Natural killer cell (primary cell): ENCODE measurements at places on chromosomes 1 and 21.

DNA sequence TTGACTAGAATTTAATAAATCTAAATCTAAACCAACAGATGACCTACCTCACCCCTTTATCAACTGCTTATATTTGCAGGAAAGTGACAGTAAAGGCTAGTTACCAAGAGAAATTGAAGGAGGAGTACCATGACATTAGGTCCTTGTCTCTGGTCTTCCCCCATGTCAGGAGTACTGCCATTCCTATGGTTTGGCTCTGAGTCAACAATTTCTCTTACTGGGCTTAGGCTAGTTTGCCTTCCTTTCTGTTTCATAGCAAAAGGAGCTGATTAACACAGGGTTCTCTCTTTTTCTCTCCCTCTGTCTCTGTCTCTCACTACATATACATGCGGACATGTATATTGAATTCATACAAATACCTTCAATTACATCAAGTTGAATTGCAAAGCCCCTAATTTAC lies 579.9 kb downstream of the DPYD start:
- DNase-seq: no peak

- DNase-seq: no peak
These were observed 16.0 kb downstream of the IFFO2 start for GRCh38 chr1:18940303-18941020.

GRCh38 chr1:156114919-156115513 lies 505 bp downstream of the LMNA start:
- peak; percentile 57 for DNase-seq

GRCh38 chr1:29820401-29820800 lies 584.1 kb downstream of the PTPRU start:
- no peak for DNase-seq

- DNase-seq: no peak
These were observed 722 bp downstream of the LHX8 start for GRCh38 chr1:75134647-75135572.

GRCh38 chr1:9439074-9439761 lies 100.0 kb upstream of the SLC25A33 start:
- no peak for DNase-seq

GRCh38 chr1:7826363-7826762 lies 26.5 kb downstream of the UTS2 start:
- DNase-seq: no peak

DNA sequence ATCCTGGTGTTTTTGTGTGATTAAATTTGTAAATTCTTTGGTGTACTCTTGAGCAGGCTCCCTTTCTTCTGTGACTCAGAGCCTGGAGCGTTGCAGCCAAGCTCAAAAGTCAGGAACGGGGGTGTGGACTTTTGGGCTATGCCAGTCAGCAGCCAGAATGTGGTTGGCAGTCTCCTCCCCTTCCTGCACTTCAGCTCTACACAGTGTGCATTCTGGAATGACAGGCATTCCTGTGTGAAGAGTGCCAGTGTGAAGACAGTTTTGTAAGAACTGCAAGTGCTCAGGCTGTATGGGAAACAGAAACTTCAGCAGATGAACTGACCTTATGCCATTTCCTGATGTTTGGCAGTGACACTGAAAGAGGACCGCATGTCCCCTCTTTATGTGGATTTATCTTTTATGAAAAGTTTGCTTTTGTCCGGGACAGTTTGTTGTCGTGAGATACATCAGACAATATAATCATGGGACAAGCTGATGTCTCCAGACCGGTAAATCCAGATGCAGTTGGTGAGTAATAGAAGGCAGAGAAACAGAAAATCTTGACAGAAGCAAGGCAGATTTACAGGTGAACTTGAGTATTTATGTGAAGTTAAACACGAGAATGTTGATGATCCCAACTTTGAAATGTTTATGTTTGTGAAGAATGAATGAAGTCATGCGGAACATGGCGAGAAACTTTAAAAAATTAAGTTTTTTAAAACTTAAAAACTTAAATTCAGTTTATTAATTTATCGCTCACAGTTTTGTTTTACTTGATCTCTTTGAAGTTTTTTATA lies 67.7 kb upstream of the RCC1 start:
- no peak for DNase-seq

- DNase-seq: no peak
These were observed 263.8 kb downstream of the PTPRC start for GRCh38 chr1:198902655-198903054.

- no peak for DNase-seq
These were observed 2.1 kb downstream of the RYR2 start for GRCh38 chr1:237043846-237044636.

- DNase-seq: no peak
These were observed 35.0 kb upstream of the ECE1 start for GRCh38 chr1:21325231-21325718.

DNA sequence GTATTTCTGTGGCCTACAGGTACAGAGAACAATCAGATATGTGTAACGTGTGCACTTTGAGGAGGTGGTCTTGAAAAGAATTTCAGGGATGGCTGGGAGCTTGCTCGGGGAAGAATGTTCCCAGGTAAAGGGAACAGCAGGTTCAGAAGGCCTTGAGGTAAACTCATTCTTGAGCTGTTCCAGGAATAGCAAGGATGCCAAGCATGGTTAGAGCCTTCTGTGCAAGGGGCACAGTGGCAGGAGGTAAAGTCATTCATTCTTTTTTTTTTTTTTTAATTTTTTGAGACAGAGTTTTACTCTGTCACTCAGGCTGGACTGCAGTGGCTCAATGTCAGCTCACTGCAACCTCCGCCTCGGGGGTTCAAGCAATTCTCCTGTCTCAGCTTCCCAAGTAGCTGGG lies 10.0 kb downstream of the UBE4B start:
- DNase-seq: no peak

GRCh38 chr21:39082656-39083376 lies 100.4 kb downstream of the PSMG1 start:
- no peak for DNase-seq

GRCh38 chr1:109641861-109642260 lies 14.0 kb upstream of the GSTM4 start:
- no peak for DNase-seq

GRCh38 chr1:111199881-111200801 lies at the start of gene DENND2D:
Gene DENND2D, minus strand, starts transcription at chr1:111200646. Its CDS starts 187 bp downstream, at chr1:111200459.
- peak; percentile 73 for DNase-seq

DNA sequence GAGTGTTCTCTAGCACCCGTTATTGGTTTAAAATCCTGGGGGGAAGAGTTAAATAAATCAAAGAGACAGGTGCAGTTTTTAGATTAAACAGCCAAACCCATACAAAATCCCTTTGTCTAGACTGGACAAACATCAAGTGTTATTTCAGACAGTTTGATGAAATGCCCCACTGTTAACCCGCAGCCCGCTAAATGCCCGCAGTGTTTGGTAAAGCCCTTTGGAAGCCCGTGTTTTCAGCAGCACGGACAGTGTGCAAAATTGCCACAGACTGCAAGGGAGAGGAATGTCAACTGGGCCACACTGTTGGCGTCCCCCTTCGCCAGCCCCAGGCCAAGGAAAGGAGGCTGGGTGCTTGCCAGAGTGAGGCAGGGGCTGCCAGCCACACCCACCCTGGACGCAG lies 26.6 kb downstream of the AJAP1 start:
- DNase-seq: no peak

GRCh38 chr1:150810958-150811659 lies 3.0 kb upstream of the CTSK start:
- DNase-seq: no peak

- no peak for DNase-seq
These were observed 4.2 kb downstream of the HHAT start for GRCh38 chr1:210332719-210333398.

- no peak for DNase-seq
These were observed 27.6 kb downstream of the ZNF496 start for GRCh38 chr1:247304031-247304430.

- no peak for DNase-seq
These were observed 2.8 kb upstream of the INPP5B start for GRCh38 chr1:37949524-37950152.

DNA sequence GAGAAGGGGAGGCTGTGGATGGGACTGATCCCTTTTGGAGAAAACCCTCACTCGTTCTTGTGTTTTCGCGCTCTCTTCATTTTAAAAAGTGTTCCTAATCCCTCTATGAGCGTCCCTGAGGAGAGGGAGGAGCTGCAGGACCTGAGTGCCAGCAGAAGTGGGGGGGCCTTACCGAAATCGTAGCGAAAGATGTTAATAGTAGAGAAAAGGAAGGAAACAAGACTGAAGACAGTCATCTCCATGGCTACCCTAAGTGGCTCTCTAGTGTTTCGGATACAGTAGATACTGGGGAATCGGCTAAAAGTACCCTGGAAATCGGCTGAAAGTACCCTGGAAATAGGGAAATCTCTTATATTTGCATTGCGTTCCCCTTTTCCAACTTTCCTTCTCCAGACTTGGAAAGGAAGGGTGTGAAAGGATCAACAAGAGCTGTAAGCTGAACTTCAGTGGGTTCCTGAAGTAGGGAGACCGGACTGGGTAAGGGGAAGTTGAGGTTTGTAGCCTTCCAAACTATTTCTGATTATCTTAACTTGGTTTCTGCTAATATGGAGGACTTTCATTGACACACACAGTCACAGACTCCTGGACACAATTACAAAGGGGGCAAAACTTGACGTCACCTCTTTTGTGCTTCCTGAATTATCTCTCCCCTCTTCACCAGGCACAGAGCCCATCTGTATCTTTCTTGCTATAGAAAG lies 486 bp upstream of the DSTYK start:
- no peak for DNase-seq

- no peak for DNase-seq
These were observed 19.5 kb upstream of the RNF19B start for GRCh38 chr1:32984090-32984454.

- DNase-seq: no peak
These were observed 45.5 kb downstream of the SNRPE start for GRCh38 chr1:203906932-203907331.
